NCI-H1092 (cell line): ENCODE measurements at places on chromosomes 6 and 20.

DNA sequence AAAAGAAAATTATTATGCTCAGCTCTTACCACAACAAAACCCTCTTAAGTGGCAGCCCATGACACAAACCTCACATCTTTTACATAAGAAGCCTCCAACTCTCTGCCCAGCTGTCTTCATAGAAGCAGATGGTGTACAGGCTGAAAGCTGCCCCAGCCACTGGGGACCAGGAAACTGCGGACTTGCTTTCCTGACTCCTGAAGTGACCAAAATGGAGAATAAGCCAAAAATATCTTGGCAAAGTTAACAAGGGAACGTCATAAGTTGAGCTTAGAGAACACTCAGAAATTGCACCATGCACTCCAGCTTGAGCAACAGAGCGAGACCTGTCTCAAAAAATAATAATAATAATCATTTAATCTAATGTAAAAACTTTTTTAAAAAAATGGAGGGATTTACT lies 160.3 kb upstream of the CDYL start:
- no peak for DNase-seq

GRCh38 chr6:14767226-14767625 lies 478.6 kb upstream of the JARID2 start:
- no peak for DNase-seq

DNA sequence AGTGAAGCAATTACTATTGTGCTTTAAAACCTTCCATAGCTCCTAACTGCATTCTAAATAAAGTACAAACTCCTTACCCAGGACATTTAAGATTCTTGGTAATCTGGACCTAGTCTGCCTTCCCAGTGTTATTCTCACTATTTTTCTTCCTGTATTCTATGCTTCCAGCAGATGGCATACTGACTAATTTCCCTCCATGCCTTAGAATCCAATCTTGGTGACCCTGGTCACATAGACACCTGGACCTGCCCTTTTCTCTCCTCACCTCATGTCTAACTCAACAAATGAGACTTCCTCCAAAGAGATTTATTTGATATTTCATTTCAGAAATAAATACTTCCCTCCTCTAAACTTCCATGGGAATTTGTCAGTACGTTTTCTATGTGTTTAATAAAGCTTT lies 25.8 kb downstream of the ROS1 start:
- DNase-seq, result no peak

GRCh38 chr6:155523821-155524651 lies 68.4 kb upstream of the NOX3 start:
- no peak for DNase-seq

DNA sequence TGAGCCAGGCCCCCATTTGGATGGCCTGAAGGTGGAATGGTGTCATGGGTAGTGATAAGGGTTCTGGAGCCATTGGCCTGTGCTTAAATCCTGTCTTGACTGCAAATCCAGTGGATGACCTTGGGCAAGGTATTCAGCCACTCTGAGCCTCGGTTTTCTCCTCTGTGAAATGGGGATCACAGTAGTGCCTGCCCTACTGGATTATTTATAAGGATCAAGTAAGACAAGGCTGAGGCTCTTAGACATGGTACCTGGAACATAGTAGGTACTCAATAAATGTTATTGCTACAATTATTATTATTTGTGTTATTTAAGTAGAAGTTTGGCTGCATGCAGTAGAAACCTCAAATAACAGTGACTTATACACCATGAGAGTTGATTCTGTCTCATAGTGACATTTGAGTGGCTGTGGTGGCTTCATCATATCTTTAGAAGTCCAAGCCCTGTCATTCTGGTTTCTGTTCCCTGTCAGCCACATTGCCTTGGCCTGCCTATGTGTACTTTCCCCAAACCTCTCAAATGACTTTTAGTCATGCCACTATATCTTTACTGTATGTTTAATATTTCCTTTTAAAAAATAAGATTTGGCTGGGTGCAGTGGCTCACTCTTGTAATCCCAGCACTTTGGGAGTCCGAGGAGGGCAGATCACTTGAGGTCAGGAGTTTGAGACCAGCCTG lies 37.6 kb upstream of the CHMP4B start:
- no peak for DNase-seq

DNA sequence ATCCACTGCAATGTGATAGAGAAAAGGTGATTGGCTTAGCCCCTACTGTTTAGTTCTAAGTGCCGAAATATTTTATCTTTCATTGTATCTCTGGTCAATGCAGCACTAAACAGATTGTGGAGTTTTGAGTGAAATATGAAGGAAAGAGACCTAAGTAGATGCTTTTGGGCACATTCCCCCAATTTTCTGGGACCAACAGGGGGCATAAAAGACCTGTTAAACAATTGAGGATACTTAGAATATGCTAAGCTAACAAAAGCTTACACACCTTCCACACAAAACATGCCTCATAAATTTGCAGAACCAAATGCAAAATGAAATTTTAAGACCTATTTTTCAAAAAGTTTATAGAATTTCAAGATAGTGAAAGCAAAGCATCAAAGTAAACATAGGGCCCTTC lies 746.9 kb downstream of the TBC1D32 start:
- no peak for DNase-seq

DNA sequence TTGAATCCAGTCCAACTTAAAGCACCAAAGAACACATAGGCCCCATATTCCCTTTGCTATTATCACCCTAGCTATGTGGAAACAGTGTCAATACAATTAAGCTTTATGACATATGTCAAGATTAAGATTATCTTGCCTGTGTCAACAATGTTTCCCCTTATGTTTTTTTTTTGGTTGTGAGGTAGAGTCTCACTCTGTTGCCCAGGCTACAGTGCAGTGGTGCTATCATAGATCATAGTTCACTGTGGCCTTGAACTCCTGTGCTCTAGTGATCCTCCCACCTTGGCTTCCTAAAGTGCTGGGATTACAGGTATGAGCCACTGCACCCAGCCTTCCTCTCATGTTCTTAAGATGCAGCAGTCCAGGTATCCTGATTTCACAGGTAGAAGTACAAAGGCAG lies 17.8 kb downstream of the AFG1L start:
- DNase-seq, result no peak
